ENCODE measurements at places on chromosomes 1 and 21.
A peak's percentile ranks its signal among the peaks of the same experiment; 100 is the strongest.

DNA sequence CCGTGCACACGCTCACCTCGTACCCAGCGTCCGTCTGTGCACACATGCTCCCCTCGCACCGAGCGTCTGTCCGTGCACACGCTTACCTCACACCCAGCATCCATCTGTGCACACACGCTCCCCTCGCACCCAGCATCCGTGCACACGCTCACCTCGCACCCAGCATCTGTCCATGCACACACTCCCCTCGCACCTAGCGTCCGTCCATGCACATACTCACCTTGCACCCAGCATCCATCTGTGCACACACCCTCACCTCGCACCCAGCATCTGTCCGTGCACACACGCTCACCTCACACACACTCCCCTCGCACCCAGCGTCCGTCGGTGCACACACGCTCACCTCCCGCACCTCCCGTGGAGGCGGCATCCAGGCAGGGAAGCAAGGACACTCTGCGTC, 24.4 kb upstream of the COL18A1 start:
- no peak for DNase-seq

DNA sequence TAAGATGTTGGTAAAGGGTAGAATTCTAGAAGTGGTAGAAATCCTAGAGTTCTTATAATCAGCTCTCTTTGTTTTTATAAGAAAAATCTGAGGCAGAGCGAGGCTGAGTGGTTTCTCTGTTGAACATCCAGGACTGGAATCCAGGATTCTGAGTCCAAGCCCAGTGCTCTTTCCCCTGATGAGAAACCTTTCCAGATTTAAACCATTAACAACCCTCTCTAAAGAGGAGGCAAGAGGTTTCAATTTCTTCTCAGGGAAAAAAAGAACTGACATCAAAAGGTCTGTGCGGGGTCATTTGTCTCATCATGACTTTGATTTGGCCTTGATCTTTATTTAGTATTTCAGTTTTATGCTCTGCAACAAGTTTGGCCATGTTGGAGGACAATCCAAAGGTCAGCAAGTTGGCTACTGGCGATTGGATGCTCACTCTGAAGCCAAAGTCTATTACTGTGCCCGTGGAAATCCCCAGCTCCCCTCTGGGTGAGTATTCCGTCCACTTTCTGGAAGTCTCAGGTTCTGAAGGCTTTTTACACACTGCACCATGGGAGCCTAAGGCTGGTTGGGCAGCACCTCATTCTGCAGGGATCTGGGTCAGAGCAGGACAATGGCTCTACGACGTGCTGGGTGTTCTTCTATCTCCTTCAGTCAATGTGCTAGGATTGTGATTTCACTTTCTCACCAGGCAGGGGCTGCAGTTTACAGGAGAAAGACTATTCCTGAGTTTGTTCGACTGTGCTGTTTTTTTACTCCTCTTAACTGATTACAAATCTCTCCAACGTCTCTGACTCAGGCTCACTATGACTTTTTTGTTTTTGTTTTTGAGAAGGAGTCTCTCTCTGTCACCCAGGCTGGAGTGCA, 18.9 kb upstream of the CCT8 start:
- DNase-seq = no peak

DNA sequence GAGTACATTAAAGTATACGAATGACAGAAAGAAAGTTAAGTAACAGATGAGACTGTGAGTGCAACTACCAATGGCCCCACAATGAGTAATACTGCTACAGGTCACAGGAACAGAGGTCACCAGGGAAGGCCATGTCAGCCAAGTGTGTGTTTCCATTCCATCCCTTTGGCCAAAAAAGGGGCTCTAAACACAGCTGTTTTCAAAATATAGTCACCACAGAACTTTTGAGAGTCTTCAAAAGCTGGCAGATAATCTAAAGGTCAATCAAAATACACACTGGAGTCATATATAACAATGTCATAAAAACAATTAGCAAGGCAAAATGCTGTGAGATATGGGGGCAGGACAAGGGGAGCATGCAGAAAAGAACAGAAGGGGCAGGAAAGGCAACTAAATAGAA, 10.2 kb downstream of the USP24 start:
- no peak for DNase-seq

- no peak for DNase-seq
Measured at GRCh38 chr1:244347942-244348341, 103.8 kb downstream of the ADSS2 start.

GRCh38 chr1:203282720-203283542, 22.4 kb upstream of the BTG2 start:
- DNase-seq = no peak

- DNase-seq = no peak
Measured at GRCh38 chr1:218699421-218699820, 354.3 kb downstream of the TGFB2 start.

DNA sequence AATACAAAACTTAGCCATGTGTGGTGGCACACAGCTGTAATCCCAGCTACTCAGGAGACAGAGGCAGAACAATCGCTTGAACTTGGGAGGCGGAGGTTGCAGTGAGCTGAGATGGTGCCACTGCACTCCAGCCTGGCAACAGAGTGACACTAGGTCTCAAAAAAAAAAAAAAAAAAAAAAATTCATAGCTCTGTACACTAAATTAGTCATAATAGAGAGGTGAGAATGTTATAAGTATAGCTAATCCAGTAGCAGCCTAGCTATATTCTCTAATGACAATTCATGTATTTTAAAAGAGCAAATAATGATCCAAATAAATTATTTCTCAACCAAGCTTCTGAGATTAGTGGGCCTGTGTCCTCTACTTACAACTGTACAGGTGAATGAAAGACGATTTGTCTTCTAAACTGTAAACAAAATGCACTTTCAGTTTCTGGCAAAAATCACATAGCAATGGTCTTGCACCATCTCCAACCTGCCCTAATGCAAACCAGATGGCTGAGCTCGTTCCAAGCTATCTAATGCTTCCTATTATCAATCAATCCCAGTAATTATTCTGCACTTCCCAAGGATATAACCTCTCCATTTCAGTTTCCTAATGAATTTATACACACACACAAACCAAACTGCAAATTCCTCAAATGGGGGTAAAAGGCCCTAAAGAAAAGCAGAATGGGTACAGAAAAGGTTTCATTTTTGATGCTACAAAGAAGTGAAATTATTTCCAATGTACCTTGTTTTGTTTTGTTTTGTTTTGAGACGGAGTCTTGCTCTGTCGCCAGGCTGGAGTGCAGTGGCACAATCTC, 56.5 kb downstream of the GATAD2B start:
- no peak for DNase-seq

- no peak for DNase-seq
Measured at GRCh38 chr1:13775916-13776315, 75.9 kb downstream of the PRDM2 start.

DNA sequence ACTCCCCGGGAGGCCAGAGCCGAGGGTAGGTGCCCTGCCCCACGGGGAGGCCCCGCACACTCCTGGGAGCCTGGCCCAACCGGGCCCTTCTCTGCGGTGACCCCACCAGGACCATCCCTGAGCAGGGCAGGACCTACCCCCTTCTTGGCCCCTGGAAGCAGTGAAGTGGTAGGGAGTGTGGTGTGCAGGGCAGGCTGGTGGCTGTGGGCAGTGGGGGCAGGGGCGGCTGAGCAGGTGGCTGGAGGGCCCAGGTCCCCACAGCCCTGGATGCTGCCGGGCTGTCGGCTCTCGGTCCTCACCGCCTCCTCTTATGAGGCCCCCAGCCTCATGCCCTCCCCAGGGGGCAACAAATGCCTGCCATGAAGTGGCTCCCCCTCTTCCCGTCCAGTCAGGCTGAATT, 19.5 kb downstream of the PLCH2 start:
- DNase-seq = no peak

GRCh38 chr1:214453109-214453722, 98.2 kb downstream of the PTPN14 start:
- DNase-seq = no peak

- no peak for DNase-seq
Measured at GRCh38 chr1:235736263-235736662, 86.7 kb upstream of the GNG4 start.

- DNase-seq = no peak
Measured at GRCh38 chr1:220338759-220339158, 66.5 kb upstream of the RAB3GAP2 start.

GRCh38 chr1:147334292-147334691, 91.8 kb downstream of the CHD1L start:
- no peak for DNase-seq

GRCh38 chr1:65799601-65800000, 6.9 kb downstream of the PDE4B start:
- no peak for DNase-seq

- peak; percentile 79 for DNase-seq
Measured at GRCh38 chr1:2314803-2315673, 76.3 kb downstream of the MORN1 start.

- DNase-seq = no peak
Measured at GRCh38 chr21:41709965-41710822, 56.7 kb downstream of the RIPK4 start.

DNA sequence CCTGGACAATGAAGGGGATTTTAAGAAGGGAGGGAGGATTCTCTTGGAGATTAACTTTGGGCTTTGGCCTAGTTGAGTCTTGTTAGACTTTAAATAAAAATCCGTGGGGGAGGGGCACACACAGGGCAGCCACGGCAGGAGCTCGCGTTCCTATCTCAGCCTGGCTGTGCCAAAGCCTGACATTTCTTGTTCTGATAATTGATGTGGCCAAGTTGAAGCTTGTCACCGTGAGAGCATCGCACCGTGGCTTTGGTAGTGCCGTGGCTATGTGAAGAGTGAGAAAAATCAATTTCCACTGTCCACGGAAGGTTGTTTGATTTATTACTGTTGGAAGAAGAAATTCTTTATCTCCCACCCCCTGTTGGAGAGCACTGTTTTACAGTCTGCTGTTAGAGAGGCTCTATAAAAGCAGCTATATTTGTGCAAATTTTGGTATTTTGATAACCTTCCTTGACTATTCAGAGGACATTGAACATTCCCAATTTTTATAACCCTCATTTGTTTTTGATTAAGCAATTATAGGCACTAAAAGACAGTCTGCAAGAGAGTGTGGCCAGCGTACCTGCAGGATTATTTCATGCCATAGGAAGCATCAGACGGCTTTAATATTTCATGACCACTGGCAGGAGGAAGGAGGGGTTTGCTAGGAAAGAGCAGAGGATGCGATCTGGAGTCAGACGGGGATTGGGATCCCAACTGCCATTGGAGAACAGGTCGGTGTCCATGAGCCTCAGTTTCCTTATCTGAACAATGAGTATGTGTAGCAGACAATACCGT, 160.7 kb downstream of the KAZN start:
- DNase-seq = peak; percentile 71

- no peak for DNase-seq
Measured at GRCh38 chr1:164263540-164263939, 295.4 kb upstream of the PBX1 start.

DNA sequence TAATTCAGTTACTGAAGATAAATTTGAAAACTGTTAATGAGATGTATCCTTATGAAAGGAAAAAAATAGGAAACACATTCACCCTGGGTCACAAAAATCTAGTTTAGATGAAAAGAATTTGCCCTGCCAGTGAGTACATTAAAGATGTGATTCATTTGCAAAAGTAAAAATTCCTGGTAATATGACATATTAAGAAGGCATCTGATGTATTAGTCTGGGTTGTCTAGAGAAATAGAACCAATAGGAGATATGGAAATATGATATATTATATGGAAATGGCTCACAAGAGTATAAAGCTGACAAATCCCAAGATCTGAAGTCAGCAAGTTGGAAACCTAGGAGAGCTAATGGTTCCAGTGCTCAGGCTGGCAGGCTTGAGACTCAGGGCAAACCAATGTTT, 153.8 kb downstream of the MRPL39 start:
- DNase-seq = no peak

DNA sequence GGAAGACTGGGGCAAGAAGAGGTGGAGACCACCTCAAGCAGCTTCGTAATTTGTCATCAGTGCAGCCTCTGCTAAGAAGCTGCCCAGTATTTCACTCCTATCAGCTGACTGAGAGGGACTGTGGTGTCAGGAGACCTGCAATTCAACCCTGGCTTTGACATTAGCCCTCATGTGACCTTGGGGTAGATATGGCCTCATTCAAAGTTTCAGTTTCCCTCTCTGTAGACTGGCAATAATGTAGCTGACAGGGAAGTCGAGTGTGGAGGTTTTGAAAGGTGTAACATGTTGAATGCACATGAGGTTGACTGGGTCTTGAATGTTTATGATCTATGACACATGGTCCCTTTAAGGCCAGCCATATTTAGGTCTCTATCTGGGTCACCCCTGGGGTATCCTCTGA, 2.2 kb upstream of the SPRR4 start:
- DNase-seq = no peak

GRCh38 chr1:19416921-19417470, 68.3 kb downstream of the CAPZB start:
- no peak for DNase-seq
